Right lobe of liver (tissue), 6 donors: ENCODE measurements at places on chromosomes 2 and 18. TPM values are rescaled to one million over a fixed set of nuclear protein-coding genes. Genes with fewer than 3 reads are reported as not detected.

The LYPD6 gene
- 0.04 TPM for total RNA-seq

DNA sequence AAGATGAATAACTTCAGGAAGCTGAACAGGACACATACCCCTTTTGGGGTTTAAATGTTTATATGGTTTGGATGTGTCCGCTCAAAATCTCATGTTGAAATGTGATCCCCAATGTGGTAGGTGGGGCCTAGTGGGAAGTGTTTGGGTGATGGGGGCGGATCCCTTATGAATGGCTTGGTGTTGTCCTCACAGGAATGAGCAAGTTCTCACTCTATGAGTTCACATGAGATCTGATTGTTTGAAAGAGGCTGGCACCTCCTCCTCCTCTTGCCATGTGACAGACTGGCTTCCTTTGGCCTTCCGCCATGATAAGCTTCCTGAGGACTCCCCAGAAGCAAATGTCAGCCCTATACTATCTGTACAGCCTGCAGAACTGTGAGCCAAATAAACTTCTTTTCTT lies 88.6 kb upstream of the ZNF532 start:
- DNase-seq = no peak

GRCh38 chr2:85990084-85990483 lies 101.3 kb upstream of the ST3GAL5 start:
- DNase-seq = no peak

- no peak for DNase-seq
Measured at GRCh38 chr18:48387300-48387699, 21.9 kb downstream of the ZBTB7C start.

GRCh38 chr2:55965276-55965675 lies 41.7 kb upstream of the EFEMP1 start:
- DNase-seq = no peak

The ICOS gene
- total RNA-seq = 0.31 TPM

- no peak for DNase-seq
Measured at GRCh38 chr18:31267823-31268481, 50.0 kb upstream of the DSG1 start.

GRCh38 chr2:228669690-228670089 lies 488.2 kb upstream of the SPHKAP start:
- no peak for DNase-seq

DNA sequence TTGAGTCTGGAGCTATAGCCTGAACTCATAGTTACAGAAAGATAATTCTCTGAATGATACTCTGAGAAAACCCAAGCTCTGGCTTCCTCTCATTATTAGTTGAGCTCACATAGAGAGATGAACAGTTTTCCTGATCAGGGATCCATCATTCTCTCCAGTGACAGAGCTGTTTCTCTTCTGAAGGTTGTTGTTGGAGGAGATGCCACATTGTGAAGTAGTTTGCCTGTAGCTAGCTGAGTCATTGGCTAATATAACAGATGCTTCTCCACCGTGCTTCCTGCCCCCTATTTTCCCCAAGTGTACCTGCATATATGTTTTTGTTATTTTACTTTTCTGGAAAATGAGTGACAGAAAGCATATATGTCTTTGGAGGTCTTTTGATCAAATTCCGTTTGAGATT lies 64.6 kb downstream of the OSBPL6 start:
- no peak for DNase-seq

DNA sequence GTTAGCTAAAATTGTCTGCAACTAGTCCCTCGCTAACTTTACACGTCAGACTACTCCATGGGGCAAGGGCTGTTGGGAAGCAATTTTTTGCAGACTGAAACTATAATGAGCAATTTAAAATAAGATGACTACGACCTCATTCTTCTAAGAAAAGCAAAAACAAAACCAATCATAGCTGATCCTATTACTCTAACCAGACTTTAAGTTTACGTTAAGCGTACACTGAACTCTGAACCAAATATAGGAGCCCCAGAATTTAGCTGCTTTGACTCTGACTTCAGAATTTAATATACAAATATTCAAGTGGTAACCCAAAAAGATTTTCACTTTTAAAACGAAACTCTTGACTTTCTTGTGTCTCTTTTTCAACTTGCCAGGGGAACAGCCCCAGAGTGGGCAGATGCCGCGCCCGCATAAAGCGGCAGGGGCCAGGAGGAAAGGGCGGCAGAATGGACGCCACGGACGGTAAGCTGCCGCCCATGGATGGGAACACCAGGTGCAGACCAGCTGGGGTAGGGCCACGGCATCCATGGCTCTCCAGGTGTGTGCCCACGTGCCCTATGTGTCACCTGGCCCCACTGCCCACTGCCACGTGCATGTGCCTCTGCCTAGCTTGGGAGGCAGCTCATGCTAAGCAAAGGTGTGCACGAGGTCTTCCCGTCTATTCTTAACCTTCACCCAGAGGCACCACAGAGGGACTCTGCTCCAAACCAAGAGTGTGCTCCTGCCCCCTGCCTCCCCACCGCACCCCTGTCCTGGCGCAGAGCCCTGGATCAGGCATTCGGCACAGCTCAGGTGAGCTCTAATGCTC lies 217.6 kb downstream of the HDAC4 start:
- DNase-seq = peak; percentile 44

DNA sequence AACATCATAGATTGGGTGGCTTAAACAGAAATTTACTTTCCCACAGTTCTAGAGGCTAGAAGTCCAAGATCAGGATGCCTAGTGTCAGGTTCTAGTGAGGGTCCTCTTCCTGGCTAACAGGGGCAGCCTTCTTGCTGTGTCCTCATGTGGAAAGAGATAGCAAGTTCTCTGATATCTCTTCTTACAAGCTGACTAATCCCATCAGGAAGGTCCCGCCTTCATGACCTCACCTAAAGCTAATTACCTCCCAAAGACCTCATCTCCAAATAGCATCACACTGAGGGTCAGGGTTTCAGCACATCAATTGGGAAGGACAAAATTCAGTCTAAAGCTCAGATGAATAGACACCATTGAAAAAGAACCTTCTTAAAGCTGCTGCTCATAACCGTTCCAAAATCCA lies 22.9 kb downstream of the ACVR1 start:
- DNase-seq = no peak

DNA sequence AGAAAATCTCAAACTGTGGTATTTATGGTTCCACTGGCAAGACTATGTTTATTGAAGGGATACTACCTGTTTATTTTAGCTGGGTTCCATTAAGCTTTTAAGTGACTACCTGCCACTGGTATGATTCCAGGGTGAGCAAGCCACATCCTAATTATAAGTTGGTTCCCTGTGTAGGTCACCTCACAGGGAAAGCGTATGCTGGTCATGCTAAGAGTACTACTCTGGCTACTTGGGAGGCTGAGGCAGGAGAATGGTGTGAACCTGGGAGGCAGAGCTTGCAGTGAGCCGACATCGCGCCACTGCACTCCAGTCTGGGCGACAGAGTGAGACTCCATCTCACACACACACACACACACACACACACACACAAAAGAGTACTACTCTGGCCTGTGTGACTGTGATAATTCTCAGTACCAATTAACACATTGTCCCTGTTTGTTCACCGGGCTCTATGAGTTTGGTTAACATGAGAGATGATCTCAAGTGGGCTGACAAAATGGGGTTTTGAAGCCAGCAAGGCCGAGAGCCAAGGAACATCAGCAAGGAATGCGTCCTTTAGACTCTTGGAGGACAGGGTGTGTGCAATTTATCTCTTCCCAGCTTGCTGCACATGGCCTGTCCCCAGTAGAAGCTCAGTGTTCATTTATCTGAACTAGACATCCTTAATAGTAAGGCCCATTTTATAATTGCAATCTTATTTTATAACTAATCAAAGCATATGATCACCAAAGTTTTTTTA lies 15.2 kb upstream of the ITSN2 start:
- peak; percentile 6 for DNase-seq

DNA sequence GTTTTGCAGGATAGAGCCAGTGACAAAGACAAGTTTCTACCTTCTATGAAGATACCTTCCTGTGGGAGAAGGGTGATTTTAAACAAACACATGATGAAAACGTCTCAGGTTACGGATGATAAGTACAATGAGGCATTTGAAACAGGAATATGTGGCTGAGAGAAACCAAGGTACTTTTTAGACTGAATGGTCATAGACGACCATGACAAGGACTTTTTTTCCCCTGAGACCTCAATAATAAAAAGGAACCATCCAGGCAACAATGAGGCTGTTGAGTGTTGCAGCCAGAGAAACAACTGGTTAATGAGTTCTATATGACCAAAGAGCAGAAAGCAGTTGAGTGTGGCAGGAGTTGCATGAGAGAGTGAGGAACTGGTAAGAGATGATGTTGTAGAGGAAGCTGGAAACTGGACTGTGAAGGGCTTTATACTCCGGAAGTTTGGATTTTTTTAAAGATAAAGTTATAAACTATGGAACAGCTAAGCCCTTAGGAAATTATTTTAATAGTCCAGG lies 306.1 kb upstream of the CYRIA start:
- no peak for DNase-seq

DNA sequence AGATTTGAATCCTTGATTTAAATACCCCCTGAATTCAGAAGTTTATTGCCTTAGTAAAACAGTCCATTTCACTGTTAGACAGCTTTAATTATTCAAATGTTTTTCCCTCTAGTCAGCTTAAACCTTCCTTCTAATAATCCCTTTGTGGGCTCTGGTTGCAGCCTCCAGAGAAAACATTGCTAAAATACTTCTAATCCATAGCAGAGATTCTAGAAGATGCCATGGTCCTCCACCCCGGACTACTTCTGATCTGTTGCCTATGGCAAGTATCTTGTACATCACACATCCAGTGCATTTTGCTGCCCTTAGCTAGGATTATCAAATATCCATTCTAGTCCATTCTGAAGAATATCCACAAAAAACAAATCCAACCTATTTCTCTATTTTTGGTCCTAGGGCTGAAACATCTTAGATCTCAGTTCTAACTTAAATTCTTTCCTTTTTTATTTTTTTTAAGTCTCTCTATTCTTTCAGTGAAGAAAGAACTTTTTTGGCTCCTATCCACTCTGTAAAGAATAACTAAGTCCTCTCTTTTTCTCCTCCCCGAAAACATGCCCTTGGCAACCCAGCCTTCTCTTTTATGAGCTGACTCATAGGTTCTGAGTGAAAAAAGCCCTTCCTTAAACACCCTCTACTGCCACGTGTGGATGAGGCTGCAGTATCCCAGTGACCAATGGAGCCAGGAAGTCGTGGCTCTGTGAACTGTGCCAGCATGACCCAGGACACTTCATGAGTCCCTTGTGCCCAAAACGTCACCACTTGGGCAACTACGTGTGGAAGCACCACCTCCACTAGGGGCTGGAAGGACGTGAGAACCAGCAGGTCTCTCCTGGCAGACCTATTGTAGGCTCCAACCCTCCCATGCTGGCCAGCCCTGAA lies 349.8 kb downstream of the TNS1 start:
- no peak for DNase-seq

- no peak for DNase-seq
Measured at GRCh38 chr2:16149349-16150243, 209.2 kb downstream of the MYCN start.

- DNase-seq = no peak
Measured at GRCh38 chr2:183359867-183360266, 235.6 kb downstream of the NUP35 start.

The ERBB4 gene
- not detected for total RNA-seq

- no peak for DNase-seq
Measured at GRCh38 chr18:37429791-37430190, 135.8 kb downstream of the CELF4 start.

The CDH19 gene
- total RNA-seq = 4.6 TPM

The SPR gene
- total RNA-seq = 79.3 TPM

GRCh38 chr2:48323146-48323545 lies 206.8 kb upstream of the STON1 start:
- DNase-seq = no peak

The MEP1B gene
- not detected for total RNA-seq

GRCh38 chr2:142048581-142048980 lies 82.2 kb downstream of the LRP1B start:
- no peak for DNase-seq

- no peak for DNase-seq
Measured at GRCh38 chr2:193867454-193867853, 1672.7 kb upstream of the TMEFF2 start.

DNA sequence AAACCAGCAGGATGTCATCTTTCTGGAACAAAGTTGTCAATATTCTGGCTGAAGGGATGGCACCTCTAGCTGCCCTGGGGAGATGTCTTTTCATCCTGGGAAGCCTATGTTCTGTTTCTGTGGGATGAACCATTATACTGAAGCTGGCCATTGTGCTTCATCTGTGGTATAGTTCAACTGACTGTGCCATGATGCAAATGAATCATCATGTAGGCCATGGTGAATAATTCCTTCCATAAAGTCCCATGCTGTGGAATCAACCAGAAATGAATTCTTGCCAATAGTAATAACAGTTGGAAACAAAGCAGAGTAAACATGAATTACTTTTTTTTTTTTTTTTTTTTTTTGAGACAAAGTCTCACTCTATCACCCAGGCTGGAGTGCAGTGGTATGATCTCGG lies 64.1 kb upstream of the CNGA3 start:
- no peak for DNase-seq

The MC4R gene
- not detected for total RNA-seq

DNA sequence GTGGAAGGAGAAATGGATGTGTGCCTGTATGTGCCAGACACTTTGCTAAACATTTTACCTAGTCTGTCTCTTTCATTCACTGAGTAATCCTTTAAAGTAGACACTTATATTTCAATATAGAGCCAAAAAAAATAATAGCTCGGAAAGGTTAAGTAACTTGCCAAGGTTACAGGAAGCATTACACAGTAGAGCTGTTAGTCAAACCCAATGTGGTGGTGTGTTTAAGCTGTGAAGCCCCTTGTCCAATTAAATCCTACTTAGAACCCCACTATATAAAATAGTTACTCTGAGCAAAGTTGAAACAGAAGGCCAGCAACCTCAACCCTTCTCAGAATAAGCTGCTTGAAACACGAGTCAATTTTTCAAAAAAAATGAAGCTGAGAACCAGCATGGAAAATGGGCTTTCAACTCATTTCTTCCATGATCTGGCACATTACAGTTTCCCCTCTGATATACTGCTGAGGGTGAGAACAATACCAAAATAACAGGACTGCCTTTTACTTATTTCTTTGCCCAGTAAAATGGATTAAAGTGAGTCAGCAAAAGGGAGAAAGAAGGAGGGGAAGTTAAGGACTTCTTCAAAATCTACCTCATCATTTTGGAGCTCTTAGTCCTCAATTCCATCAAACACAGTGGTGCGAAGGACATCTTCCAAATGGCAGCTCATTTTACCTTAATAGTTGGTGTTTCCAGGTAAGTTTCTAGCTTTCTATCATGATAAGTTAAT lies 7.9 kb downstream of the RDH14 start:
- no peak for DNase-seq

- DNase-seq = no peak
Measured at GRCh38 chr2:238894226-238894949, 46.5 kb downstream of the TWIST2 start.

- no peak for DNase-seq
Measured at GRCh38 chr2:4336864-4337263, 633.5 kb downstream of the DCDC2C start.

- no peak for DNase-seq
Measured at GRCh38 chr2:113846429-113846828, 43.5 kb upstream of the ACTR3 start.
